ENCODE measurements at places on chromosomes 6 and 20.

GRCh38 chr6:106197441-106197840, 111.3 kb downstream of the PRDM1 start:
- DNase-seq = no peak

DNA sequence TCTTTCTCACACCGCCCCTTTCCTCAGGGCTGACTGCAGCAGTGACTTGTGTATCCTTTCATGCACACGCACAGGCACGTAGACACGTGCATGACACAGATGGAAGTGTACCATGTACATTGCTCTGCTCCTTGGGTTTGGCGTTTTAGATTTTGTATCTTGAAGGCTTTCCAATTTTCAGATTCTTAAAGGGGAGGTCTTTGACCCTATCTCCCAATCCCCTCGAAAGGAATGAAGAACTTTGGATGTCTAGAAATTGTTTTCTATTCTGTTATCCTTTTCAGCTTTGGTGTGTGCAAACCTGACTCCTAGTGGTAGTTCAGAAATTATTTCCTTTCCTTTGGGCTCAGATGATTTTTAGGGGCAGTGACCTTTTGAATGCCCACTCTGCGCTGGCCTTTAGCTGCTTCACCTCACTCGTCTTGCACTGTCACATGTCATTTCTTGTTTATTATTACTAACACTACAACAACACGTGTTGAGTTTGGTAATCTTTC, 63.0 kb downstream of the HIVEP1 start:
- no peak for DNase-seq

GRCh38 chr20:1933465-1933870, 38.3 kb downstream of the SIRPA start:
- no peak for DNase-seq

DNA sequence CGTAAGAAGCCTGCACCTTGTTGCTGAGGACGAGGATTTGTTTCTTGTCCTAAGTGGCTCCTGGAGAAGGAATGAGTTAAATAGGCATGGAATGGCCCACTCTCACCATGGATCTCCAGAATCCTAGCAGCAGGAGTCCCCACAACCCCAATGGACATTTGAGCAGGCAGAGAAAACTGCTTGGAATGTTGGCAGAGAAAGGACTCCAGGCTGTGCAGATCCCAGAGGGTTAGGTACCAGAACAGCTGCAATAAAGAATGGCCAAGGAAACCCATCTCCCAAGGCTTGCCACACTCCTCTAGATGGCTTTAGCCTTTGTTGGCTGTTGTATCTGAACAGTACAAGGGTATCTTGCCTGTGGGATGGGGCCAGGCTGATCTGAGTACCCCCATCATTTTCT, 1415.7 kb upstream of the ADGRB3 start:
- no peak for DNase-seq

- peak; percentile 0 for DNase-seq
Measured at GRCh38 chr20:64100946-64101688, 6.2 kb downstream of the NPBWR2 start.

DNA sequence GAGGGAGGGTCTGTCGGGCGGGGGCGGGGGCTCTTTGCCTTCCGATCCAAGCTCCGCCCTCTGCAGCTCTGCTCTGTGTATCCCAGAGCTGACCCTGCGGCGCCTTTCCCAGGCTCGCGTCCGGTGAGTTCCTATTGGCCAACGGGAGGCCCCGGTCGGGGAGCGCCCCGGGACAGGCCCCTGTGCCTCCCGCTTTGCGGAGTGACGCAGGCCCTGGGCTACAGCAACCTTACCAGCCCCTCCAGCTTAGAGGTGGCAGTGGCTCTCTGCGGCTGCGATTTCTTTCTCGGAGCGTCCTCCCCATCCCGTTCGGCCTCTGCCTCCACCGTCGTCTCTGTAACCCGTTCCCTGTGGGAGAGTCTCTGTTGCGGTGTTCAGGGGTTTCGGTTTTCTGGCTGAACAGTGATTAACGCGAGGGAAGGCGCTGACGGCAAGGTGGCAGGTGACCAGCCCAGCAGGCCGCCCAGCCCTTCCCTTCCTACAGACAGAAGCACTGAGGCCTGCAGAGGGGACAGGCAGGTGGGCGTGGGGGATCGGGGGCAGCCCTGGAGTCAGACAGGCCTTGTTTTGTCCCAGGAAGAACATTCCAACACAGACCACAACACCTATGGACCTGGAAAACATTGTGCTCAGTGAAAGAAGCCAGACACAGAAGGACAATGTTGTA, 18.1 kb upstream of the CEBPB start:
- peak; percentile 89 for DNase-seq

DNA sequence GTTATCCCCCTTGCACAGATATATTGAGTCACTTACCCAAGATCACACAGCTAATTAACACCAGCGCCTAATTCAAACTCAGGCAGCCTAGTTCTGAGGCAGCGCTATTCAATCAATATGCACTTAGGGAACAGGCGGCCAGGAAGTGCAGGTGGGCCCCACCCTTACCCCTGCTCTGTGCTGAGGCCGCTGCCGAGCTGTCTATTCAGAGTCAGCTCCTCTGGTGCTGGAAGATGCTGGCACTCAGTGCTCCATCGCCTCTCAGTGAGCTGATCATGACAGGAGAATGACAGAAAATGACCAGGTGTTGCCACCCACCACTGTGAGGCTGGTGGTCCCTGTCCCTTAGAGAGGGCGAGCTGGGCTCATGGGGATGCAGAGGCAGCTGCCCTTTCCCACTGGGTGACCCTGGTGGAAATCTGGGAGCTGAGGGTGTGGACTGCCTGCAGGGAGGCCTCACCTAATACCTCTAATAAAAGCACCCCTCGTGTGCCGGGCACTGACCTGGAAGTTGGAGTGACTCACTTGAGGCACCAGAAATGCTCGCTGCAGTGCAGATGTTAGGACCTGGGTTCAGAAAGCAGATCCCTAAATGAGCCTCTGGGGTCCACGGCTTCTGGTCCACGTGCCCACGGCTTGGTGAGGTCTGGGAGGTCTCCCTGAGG, 42.5 kb upstream of the CD93 start:
- DNase-seq = no peak

- DNase-seq = no peak
Measured at GRCh38 chr6:141482796-141483597, 649.7 kb upstream of the GJE1 start.

GRCh38 chr6:29414588-29414987, at the start of gene OR12D1:
TSS of gene OR12D1 (plus strand) at chr6:29414928.
- no peak for DNase-seq

DNA sequence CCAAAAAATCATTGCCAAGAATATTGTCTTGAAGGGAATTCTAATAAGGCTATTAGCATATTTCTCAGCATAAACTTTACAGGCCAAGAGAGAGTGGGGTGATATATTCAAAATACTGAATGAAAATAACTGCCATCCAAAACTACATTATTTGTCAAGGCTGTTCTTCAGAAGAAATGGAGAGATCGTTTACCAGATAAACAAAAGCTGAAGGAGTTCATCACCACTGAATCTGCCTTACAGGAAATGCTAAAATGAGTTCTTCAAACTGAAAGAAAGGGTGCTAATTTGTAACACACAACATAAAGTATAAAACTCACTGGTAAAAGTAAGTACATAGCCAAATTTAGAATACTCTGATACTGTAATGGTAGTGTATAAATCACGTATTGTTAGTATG, 517.0 kb downstream of the TENT5A start:
- no peak for DNase-seq

GRCh38 chr6:146898069-146898887, 299.5 kb downstream of the ADGB start:
- no peak for DNase-seq

DNA sequence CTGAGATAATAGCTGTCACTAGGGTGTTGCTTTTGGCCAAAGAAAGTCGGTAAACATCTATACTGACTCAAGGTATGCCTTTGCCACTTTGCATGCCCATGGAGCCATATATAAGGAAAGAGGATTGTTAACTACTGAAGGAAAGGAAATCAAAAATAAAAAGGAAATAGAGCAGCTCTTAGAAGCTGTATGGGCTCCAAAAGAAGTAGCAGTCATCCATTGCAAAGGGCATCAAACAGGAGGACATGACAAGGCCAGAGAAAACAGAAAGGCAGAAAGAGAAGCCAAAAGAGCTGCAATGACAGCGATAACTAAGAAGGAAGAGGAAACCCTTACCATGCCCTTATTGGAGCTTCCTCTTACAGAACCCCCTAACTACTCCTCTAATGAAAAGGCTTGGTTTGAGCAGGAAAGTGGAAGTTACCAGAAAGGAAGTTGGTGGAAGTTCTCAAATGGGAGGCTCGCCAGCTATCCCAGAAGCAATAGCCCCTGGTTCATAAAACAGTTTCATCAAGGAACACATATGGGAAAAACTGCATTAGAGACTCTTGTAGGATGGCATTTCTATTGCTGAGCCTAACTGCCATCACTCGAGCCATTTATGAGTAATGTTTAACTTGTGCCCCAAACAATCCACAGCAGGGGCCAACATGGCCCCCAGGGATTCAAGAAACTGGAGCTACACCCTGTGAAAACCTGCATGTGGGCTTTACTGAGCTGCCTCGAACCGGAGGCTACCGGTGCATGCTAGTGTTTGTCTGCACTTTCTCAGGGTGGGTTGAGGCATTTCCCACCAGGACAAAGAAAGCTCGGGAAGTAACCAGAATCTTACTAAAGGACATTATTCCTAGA, 7.0 kb downstream of the IL22RA2 start:
- DNase-seq = no peak

DNA sequence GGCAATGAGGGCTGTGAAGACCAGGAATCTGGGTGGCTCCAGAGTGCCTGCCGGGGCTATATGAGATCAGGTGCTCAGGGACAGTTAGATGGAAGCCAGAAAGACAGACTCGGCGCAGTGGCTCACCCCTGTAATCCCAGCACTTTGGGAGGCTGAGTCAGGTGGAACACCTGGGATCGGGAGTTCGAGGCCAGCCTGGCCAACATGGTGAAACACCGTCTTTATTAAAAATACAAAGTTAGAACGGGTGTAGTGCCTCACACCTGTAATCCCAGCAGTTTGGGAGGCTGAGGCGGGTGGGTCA, 43.4 kb downstream of the BCAS4 start:
- no peak for DNase-seq

- no peak for DNase-seq
Measured at GRCh38 chr6:24408719-24409410, 6.1 kb downstream of the MRS2 start.

DNA sequence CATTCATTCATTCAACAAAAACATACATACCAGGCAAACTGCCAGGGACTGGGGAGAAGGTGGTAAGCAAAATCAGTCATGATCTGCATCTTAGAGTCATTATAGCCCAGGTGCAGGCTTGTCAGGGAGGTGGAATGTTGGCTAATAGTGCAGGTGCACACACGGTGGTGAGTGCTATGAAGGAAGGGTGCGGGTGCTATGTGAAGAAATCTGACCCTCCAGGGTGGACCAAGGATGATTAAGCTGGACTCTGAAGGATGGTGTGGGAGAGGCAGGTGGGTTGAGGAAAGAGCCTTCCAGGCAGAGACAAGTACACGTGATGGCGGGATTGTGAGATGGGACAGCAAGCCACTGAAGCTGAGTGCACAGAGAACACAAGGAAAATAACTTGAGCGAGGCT, 77.4 kb downstream of the B3GAT2 start:
- no peak for DNase-seq

- DNase-seq = no peak
Measured at GRCh38 chr6:150070236-150070818, 1.4 kb upstream of the ULBP3 start.

GRCh38 chr6:19052219-19052618, 665.1 kb downstream of the RNF144B start:
- no peak for DNase-seq

GRCh38 chr6:16006681-16007080, 122.2 kb upstream of the MYLIP start:
- no peak for DNase-seq

DNA sequence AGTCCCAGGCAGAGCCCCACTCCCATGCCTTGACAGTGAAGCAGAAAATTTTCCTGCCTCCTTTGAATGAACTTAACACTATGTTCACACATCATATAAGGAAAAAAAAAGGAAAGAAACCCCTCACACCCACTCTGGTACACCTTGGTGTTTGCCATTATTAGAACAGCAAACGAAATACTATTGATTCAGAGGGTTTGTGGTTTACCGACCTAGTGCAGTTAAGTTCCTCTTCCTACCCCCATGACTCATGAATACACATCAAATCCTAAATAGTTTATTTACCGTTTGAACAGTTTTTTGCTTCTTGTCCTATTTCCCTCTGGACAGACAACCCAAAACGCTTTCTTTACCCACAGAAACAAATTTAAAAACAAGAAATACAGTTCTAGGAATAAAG, 237.7 kb downstream of the FOXA2 start:
- DNase-seq = no peak

GRCh38 chr6:34888874-34889555, at the start of gene ANKS1A:
TSS of gene ANKS1A (plus strand) at chr6:34889255. CDS start at chr6:34889403, 148 bp downstream.
- DNase-seq = peak; percentile 84

DNA sequence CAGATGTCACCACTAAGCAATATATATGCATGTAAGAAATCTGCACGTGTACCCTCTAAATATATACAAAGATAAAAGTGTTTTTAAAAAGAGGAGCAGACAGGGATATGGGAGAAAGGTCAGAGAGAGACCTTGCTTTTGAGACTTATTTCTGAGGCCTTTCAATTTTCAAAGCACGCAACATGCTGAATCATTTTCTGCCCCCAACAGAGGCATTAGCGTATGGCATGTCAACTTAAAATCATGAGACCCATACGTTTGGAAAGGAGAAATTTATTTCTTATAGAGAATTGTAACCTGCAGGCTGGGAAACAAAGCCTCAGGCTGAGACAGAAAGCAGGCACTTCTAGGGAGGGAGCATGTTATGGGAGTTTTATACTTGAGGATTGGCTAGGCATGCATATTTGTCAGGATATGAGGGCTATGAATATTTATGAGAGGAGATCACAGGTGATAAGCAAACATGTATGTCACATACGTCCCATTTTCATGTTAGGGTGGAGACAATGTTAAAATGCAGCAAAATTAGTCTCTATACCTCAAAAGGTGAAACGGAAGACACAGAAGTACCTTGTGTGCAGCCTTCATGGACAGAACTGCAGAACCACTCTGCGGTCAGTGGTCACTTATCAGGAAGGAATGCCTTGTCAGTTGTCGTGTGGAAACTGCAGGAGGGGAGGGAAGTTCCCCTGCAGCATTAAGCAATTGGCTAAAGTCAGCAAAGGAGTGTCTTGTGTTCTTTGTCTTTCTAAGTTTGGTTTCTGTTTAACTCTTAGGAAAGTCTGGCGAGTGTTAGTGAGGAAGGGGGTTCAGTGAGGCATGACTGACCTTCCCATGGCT, 6.3 kb upstream of the GABRR2 start:
- DNase-seq = no peak

- no peak for DNase-seq
Measured at GRCh38 chr20:57411406-57412283, 20.4 kb downstream of the RBM38 start.

GRCh38 chr6:36350681-36351571, 14.2 kb upstream of the BNIP5 start:
- no peak for DNase-seq

GRCh38 chr6:159446340-159446739, 246.7 kb downstream of the SOD2 start:
- no peak for DNase-seq

GRCh38 chr20:43681468-43681942, 14.6 kb downstream of the MYBL2 start:
- no peak for DNase-seq

GRCh38 chr6:2783188-2783963, 18.2 kb downstream of the WRNIP1 start:
- DNase-seq = no peak

GRCh38 chr20:22060610-22061009, 355.1 kb downstream of the PAX1 start:
- no peak for DNase-seq

Data from nephron progenitor cell (in vitro differentiated cells).